ENCODE measurements at places on chromosomes 12 and 14.

GRCh38 chr14:67468378-67468730, 20.2 kb downstream of the TMEM229B start:
- no peak for DNase-seq

DNA sequence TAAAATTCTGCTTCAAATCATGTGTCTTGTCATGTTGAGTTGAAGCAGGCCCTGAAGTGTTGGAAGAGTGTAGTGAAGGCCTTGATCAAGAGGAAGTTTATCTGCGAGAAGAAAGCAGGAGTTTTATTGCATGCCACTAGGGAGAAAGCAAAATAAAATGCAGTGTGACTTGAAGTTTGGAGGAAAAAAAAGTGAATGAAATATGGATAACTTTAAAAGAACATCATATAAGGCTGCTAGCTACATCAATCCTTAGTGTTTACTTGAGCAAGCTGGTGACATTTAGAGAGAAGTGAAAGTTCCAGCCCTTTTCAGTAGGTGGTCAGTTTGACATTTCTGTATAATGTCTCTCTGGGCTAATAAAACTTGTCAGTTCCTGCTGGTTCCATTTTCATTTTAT, 841.1 kb downstream of the TMTC2 start:
- no peak for DNase-seq

DNA sequence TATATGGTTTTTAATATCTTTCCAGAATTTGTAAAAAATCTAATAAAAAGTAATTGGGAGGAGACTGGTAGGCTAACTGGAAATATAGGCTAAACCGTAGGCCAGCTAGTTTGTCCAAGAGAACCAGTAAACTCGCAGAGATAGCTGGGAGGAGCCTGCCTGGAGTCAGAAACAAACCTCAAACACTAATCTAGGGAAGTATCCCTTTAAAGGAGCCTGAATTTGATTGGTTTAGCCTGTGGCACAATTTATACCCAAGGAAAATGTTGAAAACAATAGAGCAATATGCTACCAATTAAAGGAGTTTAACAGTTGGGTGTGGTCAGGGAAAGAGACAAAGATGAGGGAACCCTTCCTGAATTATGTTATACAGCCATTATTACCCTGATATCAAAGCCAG, 109.6 kb downstream of the EML5 start:
- DNase-seq = no peak

GRCh38 chr14:103904493-103905107, 23.7 kb upstream of the TDRD9 start:
- no peak for DNase-seq

- DNase-seq = no peak
These were observed 205.8 kb upstream of the SLC16A7 start for GRCh38 chr12:59389968-59390576.

- no peak for DNase-seq
These were observed 735.4 kb upstream of the USP15 start for GRCh38 chr12:61524851-61525250.
